ENCODE measurements at places on chromosomes 5 and 9.

- DNase-seq, result no peak
These were observed 53.7 kb upstream of the ADAMTS19 start for GRCh38 chr5:129406440-129406839.

DNA sequence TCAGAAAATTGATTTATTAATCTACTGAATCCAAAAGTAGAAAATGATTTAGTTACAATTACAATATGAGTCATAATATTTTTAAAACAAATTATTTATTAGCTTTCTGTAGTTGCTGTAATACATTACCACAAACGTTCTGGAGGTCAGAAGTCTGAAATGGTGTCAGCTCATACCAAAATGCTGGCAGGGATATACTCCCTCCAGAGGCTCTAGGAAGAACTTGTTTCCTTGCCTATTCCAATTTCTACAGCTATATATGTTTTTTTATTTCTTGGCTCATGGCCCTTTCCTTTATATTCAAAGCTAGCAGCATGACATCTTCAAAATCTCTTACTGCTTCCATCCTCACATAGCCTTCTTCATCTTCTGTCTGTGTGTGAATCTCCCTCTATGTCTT is 667.9 kb upstream of the ITGA1 start:
- no peak for DNase-seq

- DNase-seq, result no peak
These were observed 500.7 kb downstream of the SPATA31D1 start for GRCh38 chr9:82489201-82489821.

- no peak for DNase-seq
These were observed 21.4 kb upstream of the ALDOB start for GRCh38 chr9:101457003-101457402.

- DNase-seq, result no peak
These were observed 73.9 kb downstream of the ALDH7A1 start for GRCh38 chr5:126521130-126521529.

GRCh38 chr5:5419291-5420210 is 2.9 kb upstream of the ICE1 start:
- DNase-seq, result no peak

DNA sequence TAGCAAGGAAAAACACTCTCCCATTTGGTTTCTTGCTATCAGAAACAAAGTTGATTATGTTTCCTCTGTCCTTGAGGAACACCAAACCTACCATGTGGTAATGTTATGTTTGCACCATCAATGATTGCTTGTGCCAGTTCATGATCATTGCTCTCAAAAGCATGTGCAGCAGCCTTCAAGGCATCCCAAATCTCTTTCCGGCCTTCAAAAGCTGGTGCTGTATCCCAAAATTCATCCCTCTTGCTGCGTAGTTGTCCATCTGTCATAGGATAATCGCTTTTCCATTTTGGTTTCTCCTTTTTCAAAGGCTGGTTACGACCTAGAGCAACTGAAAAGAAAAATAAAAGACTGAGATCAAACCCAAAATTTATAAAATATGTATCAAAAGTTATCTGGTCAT is 40.1 kb downstream of the EFCAB9 start:
- DNase-seq, result no peak

DNA sequence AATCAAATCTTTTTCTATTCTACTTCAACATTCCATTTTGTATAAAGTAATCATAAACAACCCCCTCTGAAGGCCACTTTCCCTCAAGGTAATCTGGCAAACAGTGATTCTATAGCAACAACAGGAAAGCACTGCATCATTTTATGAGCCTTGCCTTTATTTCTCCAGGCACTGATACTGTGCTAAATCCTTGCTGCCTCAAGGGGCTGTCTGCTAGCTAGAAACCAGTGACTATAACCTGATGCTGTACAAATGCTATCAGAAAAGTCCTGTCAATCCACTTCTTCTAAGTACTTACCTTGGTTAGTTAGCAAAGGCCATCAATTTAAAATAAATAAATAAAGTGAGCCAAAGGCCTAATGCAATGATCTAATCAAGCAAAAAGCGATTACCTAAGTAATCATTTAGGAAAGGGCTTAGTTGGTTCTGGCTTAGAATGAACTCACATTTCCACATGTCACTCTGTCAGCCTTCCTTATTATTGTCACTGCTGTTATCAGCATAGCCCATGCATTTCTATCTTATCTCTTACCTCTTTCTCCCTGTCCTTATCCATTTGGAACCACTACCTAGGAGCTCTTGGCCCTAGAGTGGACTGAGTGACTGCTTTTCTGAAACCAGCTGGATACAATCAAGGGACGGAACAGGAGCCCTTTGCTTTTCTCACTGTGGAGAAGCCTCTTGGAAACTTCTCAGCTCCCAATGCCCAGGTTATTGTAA is 246.1 kb upstream of the MEF2C start:
- no peak for DNase-seq

DNA sequence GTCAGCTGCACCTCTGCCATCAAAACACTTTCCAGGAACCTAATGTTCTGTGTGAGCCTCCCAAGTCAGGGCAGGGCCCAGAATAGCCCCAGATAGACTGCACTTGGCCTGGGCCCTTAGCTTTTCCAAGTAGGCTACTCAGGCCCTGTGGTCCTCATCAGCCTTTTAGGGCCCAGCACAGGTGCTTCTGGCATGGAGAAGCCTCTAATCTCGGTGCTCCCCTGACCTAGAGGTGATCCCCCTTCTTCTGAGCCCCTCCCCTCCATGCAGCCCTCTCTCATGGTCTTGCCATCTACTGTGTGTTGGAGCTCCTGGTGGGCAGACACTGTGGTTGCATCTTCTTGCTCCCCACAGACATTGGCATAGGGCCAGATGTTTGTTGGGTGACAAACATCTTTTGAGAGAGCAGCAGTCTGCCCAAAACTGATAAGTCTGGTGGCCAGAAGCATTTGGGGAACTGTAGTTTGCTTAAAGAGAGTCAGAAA is 28.1 kb downstream of the FRMPD1 start:
- no peak for DNase-seq

DNA sequence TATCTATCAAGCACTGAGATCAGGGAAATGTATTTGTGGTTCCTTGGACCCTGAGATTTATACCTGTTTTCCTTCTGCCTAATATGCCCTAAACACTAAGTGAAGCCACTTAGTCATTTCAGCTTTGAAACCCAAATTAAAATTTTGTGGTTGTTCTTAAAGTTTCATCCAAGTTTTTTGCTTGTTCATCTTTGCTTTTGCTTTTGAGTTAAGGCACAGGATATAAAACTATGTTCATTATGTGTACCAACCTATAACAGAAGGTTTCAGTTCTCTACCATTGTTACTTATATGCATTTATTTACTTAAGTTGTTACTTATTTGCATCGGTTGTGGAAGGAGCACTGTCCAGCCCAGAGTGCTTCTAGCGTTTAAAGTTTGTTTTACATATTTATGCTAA is 382.3 kb downstream of the PTPRD start:
- DNase-seq, result no peak

DNA sequence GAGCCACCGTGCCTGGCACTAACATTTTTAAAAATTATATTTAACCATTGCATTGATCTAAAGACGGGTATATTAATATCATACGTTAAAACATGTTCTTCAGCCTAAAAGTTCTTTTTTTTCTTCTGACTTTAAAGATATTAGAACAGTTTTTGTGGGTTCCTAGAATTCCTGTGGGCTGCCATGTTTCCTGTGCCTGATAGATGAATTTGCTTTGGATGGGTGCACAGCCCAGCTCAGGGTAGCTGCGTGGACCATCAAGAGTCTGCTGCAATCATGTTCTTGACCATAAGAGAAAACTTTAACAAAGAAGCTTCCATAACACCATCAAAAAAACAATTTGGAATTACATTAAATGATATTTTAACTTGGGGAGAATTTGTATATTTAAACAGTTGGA is 2.4 kb upstream of the LAMC3 start:
- DNase-seq, result no peak

DNA sequence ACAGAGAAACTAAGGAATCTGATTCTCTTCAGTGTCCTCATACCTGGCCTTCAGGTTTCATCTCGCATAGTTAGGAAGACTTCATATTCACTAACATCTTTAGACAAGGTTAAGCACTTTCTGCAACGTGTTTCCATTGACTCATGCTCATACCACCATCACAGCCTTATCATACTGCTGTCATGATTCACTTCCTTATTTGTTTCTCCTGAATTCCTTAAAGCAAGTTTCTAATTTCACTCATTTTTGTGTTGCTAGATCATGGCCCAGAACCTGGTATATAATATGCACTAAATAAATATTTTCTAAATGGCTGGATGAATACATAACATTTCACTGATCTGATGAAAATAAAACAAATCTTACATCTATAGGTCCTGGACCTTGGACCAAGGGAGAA is 472.9 kb downstream of the PRELID2 start:
- no peak for DNase-seq

- DNase-seq, result no peak
These were observed 196.5 kb downstream of the TLE1 start for GRCh38 chr9:81492710-81493447.

DNA sequence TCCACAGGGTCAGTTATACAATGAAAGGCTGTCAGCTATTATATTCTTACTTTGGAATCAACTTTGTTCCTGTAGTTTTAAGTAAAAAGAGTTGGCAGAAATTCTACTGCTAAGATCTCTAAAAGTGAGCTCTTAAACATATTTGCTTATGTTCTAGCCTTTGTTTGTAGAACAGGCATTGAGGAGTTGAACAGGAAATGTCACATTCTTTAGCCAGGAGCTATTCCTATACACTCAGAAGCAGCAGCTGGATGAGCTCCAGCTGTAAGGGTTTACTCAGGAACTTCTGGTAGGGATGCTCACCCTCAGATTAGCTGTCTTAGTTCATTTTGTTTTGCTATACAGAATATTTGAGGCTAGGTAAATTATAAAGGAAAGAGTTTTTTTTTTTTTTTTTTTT is 22.4 kb upstream of the SPINK14 start:
- DNase-seq, result no peak

DNA sequence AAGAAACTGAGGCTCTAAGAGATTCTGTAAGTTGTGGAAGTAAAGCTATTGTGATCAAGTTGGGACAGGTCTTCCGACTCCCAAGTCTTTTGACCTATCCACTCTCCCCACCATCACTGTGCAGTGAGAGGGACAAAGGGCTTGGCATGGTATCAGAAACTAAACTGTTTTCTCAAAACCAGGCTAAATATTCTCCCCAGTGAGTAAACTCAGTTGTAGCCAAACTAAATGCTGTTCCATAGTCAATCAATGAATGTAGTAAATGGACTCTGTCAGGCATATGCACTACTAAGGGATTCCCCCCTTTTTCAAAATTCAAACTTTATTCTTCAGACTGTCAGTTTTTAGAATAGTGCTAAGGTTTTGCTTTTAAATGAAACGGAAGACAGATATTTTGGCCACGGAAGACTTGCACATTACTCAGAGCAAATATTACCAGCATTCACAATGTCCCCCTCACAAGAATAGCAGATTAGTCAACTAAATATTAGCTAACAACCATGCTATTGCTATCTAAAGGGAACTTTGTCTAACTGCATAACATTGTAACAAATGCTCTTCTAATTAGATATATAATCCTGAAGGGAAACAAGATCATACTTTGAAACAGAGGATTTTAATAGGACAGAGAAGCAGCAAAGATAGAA is 7.1 kb downstream of the PRKAA1 start:
- DNase-seq, result no peak

DNA sequence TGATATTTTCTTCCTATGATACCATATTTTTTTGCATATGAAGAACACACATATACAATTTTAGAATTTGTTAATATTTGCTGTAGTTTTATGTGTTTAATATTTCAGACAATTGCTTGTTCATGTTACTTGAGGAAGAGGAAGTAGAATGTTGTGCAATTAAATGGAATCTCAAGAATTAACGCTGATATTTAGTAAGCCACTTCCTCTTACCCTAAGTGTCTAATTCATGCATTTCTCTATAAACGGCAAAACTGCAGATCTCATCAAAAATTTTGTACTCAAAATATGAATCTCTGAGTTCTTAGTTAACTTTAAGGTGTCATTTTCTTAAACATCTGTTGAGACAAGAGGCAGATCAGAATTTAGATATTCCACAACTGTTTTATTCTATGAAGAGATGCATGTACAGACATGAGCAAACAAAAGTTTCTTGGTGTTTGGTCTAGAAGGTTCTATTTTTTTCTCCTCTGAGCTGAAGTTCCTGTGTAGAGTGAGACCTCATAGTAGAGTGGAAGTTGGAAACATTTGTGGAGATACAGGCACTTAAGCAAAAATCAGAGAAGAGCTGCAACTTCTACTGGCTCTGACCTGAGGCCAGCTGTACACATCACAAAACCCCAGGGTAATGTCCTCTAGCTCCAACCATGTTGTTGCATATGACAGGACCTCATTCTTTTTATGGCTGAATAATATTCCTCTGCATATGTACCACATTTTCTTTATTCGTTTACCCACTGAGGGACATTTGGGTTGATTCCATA is 16.6 kb upstream of the TGFBI start:
- no peak for DNase-seq

DNA sequence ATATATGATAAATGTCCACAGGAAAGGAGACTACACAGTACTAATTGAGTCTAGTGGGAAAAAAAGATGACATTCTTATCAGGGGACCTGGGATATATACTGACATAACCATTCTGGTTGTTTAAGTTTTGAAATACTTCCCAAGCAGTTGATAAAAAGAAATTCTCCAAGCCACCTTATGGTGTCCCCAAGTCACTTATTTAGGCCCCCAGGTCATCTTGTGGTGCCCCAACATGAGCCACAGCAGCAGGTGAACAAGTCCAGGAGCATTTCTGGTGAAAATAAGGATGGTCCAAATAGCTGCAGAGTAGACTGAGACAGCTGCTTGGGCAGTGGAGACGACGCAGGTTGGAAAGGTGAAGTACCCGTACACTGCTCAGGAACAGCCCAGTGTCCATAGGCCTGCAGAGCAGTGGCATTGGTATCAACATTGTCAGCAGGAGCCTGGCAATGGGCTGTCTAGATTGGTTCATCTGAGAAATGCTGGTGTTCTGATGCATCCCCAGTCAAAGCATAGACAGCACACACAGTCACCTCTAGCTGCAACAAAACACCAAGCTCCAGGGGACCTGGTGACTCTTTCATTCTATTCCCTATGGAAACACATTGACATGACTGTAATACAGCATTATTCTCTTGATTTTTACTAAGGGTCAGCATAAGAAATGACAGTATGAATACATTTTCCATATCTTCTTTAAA is 430.6 kb downstream of the NR2F1-AS1 start:
- DNase-seq, result no peak

DNA sequence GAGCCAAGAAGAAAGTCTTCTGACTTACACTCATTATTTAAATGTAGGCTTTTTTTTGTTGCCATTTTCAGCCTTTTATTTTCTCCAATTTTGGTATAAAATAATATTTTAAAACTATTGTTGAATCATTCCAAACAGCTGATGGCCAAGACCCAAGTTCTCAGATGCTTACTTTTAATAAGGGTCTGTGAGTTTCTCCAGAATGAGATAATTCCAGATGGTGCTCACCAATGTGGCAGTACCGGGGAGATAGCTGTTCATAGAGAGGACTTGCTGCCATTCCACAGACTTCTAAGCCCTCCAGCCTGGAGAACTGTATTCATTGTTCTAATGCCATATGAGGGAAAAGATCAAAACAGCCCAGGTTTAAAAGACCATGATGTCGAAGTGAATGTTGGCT is 5.3 kb upstream of the C1QTNF2 start:
- DNase-seq, result no peak
